ENCODE measurements at places on chromosomes 3 and 15.

- no peak for DNase-seq
These were observed 243.4 kb upstream of the GADL1 start for GRCh38 chr3:31137718-31138465.

- no peak for DNase-seq
These were observed 74.1 kb downstream of the DIPK2A start for GRCh38 chr3:144045766-144046165.

- DNase-seq: no peak
These were observed 179.1 kb upstream of the PEX5L start for GRCh38 chr3:180215866-180216265.

DNA sequence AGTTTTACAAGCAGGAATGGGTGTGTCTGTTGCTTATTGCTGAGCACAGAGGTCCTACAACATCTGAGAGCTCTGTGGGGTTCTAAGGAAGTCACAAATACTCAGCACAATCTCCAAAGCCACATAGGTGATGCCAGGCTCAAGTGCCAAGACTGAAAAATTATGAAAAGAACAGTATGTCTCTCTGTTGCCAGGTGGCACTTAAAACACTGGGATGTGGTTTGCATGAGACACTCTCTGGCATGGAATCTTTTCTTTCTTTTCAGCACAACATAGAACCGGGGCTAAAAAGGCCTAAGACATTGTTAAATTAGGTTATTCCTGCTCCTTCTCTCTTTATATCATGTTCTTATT, 127.3 kb upstream of the PRICKLE2 start:
- DNase-seq: no peak

DNA sequence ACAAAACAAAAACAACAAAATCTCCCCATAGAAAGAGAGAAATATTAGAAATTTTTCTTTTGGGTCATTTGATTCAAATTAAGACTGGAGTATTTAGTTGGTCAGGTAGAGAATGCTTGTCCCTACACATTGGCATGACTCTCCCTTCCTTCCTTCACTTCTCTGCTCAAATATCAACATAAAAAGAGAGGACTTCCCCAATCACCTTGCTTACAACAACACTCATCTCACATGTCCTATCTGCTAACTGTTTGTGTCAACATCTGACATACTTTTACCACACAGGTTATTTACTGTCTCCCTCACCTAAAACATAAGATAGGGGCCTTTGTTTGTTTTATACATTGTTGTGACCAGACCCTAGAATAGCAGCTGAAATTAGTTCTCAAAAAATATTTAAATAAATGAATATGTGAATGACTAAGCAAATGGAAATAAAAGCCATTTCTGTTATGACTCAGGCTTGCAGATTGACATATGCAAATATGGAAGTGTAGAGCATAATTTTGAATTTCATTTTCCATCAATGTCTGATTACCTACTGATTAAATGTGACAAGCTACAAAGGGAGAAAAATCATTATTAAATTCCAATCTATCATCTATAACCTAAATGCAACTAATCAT, 304.8 kb downstream of the CTNNB1 start:
- DNase-seq: no peak

DNA sequence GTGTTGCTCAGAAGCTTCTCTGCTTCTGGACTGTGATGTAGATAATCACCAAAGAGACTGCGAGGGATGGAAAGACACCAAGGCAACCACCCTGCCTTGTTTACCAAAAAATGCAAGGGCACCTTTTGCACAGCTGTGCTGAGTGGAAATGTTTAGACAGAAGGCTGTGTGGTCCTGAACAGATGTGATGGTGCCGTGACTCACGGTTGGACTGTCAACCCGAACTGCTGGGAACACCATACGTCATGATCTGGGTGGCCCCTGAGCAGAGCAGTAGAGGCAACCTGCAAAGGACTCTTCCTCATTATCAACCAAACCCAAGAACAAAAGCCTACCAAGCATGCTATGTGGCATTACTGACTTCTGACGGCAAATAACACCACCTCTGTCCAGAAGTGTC, 61.3 kb upstream of the LPP start:
- no peak for DNase-seq

DNA sequence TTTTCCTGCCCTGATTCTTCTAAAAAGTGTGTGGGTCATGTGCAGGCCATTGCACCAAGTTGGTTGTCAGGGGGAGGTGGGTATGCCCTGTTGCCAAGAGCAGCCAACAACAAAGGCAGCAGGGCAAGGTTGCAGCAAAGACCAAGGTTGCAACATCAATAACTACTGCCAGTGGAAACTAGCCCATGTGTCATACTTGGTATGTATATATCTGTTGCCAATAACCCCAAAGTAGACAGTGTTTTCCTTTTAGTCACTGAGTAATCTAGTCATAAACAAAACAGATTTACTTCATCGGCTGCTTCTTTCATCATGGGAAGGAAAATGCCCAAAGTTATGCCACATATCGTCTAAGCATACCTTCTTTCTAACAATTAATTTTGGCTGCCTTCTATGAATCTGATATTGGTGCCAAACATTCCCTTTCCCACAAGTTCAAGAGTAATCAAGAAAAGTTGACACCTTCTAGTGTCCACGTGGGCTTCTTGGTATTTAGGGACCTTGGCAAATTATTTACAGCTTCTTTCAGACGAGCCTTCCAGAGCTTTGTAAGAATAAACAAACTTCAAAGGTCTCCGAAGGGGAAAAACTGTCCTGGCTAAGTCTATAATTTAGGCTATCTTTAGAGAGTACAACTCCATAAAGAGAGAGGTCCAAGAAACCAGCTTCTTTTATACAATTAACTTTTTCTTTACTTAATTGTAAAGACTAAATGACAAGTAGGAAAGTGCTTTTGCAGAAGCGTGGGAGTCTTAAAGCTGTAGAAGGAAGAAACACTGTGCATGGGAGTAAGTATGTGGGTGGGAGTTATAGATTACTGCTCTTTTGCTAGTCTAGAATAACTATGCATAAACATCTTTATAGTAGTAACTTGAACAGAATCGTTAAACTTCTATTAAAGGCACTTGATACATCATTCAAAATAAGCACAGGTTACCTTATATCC, 10.0 kb upstream of the MBNL1 start:
- DNase-seq: peak; percentile 95

DNA sequence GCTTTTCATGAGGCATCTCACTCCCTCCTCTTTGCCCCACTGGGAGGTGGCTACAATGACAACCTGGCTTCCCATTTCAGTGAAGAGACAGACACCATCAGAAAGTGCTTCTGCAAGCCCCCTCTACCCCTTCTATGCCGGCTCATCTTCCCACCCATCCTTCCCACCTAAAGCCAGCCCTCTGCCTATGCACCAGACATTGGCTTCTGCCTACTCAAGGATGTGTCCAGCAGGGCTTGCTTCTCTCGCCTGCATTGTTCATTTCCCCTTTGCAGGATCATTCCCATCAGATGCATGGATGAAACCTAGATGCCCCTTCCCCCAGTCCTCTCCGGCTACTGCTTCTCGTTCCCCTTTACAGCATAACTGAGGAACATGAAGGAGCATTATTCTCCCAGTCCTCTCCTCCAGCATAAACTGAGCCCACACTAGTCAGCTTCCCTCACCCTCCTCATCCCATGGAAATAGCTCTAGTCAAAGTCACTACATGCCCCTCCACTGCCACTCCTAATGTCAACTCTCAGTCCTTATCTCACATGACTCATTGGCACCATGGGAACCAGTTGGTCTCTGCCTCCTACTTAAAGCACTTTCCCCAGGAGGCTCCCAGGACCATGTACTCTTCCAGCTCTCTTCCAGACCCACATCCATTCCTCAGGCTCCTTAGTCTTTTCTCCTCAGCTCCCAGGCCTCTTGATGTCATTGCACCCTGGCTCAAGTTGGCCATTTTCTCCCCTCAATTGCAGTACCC, 47.9 kb downstream of the TM2D3 start:
- no peak for DNase-seq

DNA sequence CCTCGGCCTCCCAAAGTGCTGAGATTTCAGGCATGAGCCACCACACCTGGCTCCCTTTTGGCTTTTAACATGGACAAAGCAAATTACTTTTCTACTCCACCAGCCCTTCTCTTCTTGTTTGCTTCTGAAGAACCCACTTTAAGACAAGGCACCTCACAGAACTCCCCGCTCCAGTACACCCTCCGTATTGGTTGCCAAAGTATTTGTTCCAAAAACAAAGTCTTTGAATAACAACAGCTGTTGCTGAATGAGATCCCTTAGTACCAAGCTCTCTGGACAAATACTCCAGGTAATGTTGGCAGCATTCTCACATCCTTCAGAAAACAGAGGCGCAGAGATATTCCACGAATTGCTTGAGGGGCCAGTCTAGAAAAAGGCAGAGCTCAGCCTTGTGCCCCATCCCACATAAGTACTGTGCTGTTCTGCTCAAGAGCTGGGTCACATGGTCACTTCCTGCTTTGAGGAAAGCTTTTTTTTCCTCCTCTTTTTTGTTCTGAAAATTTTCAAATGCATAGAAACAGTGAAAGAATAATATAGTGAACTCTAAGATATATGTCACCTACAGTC, 7.3 kb upstream of the CHCHD6 start:
- no peak for DNase-seq

DNA sequence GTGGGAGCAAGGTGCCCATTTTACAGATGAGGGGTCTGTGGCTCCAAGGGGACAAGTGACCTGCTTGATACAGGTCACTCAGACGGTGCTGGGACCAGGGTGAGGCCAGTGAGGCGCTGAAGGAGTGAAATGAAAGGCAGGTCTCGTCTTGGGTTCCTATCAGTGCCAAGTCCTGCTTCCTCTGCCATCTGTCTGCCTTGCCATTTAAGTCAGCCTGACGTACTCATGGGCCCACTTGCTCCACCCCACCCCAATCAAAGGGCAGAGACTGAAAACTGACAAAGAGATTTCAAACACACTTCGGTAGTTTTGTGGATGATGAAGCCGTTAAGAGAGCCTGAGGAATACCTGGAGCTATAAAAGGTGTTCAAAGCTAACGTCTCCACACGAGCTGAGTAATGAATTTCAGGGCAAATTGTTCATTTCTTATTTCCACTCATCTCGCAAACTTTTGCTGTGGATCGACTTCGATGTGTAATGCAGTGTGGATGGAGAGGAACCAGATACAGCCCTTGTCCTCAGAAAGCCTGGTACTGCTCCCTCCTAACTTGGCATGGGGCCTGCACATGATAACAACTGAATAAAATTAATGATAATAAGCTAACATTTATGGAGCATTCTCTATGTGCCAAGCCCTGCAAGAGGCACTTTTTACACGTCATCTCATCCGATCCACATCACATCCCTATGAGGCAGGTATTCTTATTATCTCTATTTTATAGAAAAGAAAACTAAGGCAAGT, 36.6 kb downstream of the ATP2B2 start:
- DNase-seq: no peak

DNA sequence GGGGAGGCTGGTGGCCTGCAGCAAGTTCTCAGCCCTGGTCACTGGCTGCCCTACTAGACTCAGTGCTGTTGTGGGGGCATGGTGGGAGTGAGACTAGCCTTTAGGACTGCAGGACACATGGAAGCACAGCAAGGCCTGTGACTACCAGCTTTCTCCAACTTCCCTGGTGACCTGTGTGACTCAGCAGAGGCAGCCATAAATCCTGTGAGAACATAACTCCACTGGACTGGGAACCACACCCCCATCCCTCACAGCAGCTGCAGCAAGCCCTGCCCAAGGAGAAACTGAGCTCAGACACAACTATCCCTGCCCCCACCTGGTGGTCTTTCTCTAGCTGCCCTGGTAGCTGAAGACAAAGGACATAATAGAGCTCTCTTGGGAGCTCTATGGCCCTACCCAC, 111.3 kb downstream of the DCLK3 start:
- no peak for DNase-seq

- no peak for DNase-seq
These were observed 3.6 kb downstream of the COPS2 start for GRCh38 chr15:49151831-49152230.

GRCh38 chr3:123459862-123460261, 11.0 kb upstream of the ADCY5 start:
- no peak for DNase-seq

- no peak for DNase-seq
These were observed 30.8 kb downstream of the ST3GAL6 start for GRCh38 chr3:98793971-98794370.

DNA sequence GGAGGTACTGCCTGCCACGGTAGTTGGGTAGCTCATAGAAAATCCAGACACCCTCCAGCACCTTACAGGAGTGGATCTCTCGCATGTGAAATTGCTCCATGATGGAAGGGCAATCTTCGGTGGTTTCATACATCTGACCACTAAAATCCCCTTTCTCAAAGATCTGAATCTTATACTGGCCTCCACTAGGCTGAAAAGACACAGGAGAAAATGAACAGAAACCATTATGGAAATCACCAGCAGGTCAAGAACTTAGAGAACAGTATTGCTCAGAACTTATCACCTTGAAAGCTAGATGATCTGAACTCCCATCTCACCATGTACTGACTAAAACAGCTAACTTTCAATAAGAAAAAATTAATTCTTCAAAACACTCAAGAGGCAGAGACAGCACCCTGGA, 5.4 kb downstream of the CRYGS start:
- no peak for DNase-seq

DNA sequence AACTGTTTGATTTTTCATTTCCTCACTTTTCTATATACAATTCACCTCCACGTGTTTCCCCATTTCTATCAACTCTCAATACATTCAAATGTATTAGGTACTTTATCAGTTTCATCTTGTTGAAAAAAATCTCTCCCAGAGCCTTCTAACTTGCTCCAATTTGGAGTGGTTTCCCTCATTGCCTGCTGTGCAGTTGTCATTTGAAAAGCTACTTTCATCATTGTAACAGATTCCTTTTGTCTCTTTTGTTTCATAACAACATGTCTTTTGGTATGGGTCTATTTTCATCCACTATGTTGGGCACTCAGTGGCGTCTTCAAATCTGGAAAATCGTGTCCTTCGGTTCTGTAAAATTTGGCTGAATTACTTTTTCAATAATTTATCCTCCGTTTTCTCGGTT, 75.0 kb downstream of the NR2E3 start:
- DNase-seq: no peak

DNA sequence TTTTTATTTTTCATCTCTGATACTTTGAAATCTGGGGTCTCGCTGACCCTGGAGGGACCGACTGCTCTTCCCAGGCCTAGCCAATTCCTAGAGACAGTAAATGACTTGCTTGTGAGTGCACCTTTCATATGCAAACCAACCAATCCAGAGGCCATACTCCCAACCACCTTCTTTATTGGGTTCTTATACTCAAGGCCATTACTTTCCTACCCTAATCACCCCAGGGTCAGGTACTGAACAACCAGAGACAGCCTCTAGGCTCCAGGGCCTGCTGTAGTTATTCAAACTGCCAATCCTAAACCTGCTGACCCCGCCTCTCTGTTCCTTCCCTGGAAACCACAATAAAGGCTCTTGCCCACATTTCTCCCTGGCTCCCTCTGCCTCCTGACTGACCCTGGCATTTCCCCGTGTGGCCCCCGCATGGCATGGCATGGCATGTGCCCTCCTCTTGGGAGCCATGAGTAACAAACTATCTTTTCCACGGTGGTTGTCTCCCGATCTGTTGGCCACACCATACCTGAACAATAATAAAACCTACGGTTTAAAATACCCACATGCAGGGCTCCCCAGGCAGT, 42.9 kb downstream of the ADCY5 start:
- no peak for DNase-seq

Measured in inflammatory macrophage (primary cell).